GM12865 (cell line): ENCODE measurements at places on chromosomes 1 and 21.

GRCh38 chr1:57799490-57800115 lies 375.7 kb upstream of the DAB1 start:
- DNase-seq = no peak

DNA sequence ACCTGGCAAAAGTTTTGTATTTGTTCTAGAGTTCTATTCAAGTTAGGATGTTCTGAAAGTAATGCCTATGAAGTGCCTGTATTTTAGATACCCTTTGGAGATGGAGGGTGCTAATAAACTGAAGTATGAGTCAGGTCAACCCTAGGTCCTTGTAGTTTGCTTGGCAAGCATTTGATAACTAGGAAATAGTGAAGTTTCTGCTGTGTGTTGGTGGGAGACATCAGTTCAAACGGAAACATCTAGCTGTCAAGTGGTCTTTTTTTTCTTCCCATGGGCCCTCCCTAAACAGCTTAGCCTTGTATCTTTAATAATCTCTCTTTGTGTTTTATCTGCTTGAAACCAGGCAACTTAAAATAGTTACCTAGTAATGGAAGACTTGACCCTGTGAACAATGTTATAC lies 4.5 kb downstream of the MRPS6 start:
- no peak for DNase-seq

DNA sequence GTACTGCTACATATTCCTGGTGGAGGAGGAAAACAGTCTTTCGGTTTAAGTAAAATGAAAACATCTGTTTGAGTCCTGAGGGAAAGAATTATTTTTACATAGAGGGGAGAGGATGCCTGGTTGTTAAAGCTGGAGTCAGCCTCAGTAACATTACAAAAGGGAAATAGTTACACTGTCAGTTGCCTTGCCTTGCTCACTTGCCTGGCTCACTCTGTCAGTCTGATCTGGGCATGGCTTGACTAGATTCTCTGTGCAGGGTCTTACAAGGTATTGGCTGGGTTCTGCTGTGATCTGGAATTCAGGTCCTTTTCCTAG lies 8.4 kb upstream of the UBE2U start:
- DNase-seq = no peak

DNA sequence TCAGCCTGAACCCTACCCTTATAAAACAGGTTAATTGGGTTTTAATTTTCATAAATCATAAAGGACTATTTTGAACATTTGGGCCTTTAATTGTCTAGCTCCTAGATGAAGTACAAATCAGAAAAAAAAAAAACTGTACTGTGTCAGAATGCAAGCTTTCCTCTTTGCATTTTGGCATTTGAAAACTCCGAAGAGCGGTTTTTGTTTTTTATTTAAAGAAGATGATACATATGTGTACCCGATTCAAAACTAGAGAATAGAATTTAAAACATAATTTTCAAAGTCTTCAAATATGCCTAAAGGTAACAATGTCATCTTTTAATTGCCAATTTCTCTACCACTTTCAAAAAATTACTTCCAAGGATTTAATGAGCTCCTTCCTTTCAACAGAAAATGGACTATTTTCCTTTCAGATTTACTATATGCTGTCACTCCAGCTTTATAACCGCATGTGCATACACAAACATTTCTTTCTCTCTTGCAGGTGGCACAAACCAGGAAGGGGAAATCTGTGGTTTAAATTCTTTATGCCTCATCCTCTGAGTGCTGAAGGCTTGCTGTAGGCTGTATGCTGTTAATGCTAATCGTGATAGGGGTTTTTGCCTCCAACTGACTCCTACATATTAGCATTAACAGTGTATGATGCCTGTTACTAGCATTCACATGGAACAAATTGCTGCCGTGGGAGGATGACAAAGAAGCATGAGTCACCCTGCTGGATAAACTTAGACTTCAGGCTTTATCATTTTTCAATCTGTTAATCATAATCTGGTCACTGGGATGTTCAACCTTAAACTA lies 33.7 kb downstream of the MRPL39 start:
- peak; percentile 83 for DNase-seq

DNA sequence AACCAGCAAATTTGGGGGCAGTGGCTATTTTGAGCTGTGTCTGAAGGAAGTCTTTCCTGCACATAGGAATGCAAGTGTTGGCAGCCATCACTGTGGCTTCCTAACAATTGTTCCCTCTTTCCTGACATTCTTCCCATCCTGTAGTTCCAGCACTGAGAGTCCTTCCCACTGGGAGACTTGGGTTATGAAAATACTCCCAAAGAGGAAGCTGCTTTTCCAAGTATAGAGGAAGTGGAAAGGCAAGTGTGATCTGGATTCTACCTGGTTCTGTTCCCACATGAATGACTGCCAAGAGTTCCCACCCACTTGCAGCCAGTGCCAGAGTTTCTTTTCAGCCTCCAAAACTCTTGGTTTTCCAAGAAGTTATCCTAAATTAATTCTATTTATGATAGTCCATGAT lies 98.5 kb upstream of the CD53 start:
- no peak for DNase-seq

GRCh38 chr1:1090424-1091343 lies 16.6 kb upstream of the RNF223 start:
- DNase-seq = no peak

GRCh38 chr21:14762734-14763694 lies 216.9 kb upstream of the SAMSN1 start:
- peak; percentile 83 for DNase-seq

- DNase-seq = no peak
These were observed 1.8 kb downstream of the HHIPL2 start for GRCh38 chr1:222546091-222546490.

GRCh38 chr1:2072109-2072806 lies 22.0 kb downstream of the PRKCZ start:
- DNase-seq = no peak

DNA sequence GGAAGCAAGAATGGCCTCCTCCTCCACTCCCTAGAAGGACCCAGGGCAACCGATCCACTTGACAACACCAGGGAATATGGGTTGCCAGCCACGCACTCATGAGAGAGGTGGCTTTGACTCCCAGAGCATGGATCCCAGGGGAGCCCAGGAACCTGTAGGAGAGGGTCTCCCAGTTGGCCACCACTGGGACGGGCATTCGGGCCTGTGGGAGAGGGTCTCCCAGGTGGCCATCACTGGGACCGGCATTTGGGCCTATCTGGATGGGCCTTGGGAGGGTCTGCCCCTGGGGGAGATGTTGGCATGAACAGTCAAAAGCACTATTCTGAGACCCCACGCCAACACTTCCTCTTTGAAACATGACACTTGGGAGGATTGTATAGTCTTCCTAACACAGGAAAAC lies 565 bp downstream of the TFF1 start:
- DNase-seq = no peak

DNA sequence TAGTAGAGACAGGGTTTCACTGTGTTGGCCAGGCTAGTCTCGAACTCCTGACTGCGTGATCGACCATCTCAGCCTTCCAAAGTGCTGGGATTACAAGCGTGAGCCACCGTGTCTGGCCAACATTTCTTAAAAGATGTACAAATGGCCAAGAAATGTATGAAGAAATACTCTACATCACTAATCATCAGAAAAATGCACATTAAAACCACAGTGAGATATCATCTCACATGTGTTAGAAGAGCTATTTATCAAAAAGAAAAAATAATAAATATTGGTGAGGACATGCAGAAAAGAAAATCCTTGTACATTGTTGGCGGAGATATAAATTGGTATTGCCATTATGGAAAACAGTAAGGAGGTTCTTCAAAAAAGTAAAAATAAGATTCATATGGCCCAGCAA lies 33.6 kb upstream of the TNFSF18 start:
- DNase-seq = no peak

DNA sequence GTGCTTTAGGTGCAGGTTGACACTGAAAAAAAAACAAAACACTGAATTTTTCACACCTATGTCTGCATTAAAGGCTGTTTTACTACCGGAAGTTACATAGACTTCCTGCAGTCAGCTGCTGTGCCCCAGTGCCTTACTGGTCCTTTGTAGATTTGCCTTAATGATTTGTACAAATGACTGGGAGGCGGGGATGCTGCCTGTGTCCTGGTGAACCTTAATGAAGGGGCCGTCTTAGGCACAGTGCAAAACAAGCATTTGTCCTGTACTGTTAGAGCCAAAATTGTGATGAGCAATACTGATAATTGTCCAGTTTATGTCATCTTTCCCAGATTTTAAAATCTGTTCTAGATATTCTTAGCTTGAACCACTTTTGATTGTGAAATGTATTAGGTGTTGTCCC lies 90.9 kb upstream of the PGD start:
- DNase-seq = no peak

- no peak for DNase-seq
These were observed 38.4 kb upstream of the PRDM2 start for GRCh38 chr1:13661539-13661938.

DNA sequence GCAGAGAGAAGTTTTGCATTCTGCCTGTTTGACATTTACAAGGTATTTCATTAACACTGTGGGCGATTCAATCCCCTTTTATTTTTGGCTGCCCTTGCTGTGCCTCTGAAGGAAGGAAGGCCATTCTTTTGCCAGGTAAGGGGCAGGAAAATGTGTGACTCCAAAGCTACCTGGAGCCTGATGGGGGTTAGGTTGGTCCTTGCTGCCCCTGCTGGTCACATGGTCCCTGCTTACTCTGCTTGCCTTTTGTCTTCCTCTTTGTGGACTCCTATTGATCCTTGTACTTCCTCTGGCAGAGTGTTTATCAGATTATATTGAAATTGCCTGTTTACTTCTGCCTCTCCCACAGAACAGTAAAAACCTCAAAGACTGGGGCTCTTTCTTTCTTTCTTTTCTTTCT lies 65.7 kb downstream of the ST6GALNAC3 start:
- DNase-seq = no peak

- no peak for DNase-seq
These were observed 69.5 kb downstream of the PLD5 start for GRCh38 chr1:242455052-242455361.

- no peak for DNase-seq
These were observed 167.5 kb downstream of the CLIC6 start for GRCh38 chr21:34836103-34836932.

GRCh38 chr1:23081376-23081775 lies 62.1 kb downstream of the KDM1A start:
- DNase-seq = peak; percentile 19

- DNase-seq = no peak
These were observed 244.8 kb upstream of the VAMP3 start for GRCh38 chr1:7526196-7526866.

- DNase-seq = no peak
These were observed 65.2 kb downstream of the PSMG1 start for GRCh38 chr21:39118061-39118460.

DNA sequence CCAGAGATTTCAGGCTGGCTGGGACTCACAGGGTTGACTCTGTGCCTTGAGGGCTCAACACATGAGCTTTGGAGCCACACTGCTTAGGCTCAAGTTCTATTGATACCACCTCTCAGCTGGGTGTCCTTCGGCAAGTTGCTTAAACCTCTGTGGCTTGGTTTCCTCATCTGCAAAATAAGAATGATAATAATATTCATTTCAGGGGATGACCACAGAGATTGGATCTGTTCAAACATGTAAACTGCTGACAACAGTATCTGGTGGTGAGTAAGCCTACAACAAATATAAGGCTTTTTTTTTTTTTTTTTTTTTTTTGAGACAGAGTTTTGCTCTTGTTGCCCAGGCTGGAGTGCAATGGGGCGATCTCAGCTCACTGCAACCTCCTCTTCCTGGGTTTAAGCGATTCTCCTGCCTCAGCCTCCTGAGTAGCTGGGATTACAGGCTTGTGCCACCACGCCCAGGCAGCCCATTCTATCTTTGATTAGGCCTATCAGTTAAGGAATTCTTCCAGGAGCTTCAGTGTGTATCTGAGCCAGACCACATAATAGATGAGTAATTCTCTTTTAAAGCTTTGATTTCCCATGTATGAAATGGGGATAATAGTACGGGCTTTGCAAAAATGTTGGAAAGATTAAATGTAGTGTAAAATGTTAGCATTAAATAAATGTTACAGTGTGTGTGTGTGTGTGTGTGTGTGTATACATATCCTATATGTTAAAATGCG lies 437.6 kb downstream of the PRDM2 start:
- no peak for DNase-seq

- DNase-seq = no peak
These were observed 50.9 kb downstream of the DISP1 start for GRCh38 chr1:222865718-222866117.

DNA sequence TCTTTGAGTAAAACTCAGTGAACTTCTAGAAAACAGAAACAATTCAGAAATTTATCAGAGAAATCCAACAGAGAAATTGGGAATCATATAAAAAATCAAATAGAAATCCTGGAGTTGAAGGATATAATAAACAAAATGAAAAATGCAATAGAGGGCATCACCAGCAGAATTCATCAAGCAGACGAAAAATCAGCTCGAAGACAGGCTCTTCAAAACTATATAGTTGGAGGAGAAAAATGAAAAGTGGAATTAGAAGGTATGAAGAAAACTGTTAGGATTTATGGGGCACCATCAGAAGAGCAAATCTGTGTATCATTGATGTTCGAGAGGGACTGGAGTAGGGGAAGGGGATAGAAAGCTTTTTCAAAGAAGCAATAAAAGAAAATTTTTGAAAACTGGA lies 121.5 kb upstream of the GPR52 start:
- DNase-seq = no peak

DNA sequence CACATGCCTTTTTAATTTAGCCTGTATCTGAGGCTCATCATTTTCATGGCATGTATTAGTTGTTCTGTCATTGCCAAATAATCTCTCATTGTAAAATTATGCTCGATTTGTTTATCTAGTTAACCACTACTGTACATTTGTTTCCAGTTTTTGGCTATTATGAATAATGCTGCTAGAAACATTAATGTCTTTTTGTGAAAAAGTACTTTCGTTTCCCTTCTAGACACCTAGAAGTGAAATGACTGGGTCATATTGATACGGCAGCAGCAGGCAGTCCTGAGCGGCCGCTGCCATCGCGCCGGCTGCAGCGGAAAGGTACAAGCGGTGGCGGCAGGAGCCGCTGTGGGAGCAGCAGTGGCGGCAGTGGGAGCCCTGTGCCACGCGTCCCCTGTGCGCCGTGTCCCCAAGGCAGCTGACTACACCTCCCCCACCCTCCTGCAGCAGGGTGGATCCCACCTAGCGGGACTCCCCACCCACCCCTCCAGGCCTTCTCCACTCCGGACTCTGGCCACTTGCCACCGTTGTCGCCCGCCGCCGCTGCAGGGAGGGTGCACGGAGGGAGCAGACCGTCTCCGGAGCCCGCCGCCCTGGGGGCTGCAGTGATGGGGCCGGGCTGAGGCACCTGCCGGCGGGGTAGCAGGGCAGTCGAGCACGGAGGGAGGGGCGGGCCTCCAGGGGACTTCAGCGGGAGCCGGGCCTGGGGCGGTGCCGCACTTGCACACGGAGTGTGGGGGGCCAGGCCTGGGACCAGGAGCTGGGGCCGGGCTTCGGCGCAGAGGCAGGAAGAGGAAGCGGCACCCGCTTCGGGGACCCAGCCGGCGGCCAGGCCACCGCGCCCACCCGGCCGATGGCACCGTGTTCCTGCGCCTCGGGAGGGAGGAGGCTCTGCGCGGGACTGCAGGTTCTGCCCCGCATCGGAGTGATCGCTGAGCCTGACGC lies 66.8 kb upstream of the RGS7 start:
- peak; percentile 37 for DNase-seq

DNA sequence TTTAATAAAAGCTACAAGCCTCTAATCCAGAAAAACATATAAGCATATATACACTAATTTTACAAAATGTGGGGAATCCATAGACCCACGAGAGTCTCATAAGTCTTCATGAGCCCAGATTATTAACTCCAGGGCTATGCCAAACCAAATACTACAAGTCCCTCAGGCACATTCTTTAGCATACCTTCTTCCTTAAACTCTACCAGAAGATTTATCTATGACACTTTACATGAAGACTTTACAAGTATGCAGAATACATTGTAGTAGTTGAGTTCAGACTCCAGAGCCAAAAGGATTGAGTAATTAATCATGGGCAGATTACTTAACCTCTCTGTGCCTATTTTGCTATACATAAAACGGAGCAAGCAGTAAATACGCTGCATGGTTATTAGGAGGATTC lies 793.7 kb upstream of the ADGRL2 start:
- DNase-seq = no peak
